ENCODE measurements at places on chromosomes 4 and X.

DNA sequence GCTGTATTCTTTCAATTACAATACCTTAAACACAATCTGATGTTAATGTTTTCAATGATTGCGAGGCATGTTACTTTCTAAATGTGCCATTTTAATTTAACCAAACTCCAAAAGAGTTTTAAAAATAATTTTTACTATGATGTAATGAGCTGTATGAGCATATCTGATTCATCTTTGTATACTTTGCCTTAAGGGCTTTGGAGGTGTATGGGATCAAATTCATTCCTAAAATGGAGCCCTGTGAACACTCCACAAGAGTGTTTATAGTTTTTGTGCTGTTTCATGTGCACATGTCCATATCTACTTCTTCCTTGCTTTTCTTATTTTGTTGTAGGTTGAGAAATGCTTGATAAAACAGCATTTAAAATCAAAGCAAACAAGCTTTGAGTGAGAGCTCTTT, 82.4 kb downstream of the ATP10D start:
- no peak for DNase-seq

DNA sequence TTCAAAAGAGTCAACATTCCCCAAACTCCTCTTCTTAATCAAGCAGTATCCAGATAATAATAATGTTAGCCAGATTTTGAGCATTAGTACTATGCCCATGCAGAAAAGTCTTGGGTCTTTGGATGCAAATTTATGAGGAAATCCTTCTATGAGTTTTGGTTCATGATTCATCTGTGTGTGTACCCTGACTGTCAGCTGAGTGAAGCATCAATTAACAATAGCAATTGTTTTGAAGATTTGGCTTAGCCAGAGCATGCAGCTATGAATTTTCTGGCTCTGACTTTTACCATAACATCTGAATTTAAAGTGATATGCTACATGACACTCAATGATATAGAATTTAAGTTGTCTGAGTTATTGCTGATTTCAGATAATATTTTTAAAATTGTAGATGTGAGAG, 145.8 kb downstream of the KLHL4 start:
- no peak for DNase-seq

DNA sequence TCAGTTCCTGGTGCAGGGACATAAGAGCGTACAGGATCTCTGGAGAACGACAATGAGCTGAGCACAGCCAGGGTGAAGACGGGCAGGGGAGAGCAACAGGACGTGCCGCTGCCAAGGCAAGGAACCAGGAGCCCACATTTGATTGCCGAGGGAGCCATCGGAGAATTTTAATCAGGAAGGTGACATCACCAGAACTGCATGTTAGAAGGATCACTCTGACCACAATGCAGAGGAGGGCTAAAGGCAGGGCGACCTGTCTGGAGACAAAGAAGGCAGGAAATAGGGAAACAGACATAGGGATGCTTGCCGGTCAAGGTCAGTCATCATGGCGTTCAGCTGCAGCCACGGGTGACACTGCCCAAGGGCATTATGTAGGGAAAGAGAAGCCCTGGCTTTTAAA, 81.4 kb downstream of the RBM47 start:
- no peak for DNase-seq

DNA sequence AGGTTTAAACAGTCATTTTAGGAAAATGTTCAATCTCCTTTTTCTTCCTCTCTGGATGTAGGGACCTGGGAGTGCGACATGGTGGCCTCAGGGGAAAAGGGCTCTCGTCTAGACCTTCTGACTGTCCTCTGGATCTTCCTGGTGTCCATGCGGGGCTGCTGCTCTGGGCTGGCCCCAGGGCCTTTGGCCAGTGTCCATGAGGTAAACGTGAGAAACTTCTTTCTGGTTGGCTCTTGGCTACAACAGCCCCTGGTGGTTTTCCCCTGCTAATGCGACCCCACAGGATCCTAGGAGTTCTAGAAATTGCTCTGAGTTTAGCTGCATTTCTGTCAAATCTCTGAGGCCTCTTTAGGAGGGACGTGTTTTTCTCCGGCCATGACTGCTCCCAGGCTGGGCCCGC, 85.7 kb downstream of the MFAP3L start:
- no peak for DNase-seq

- DNase-seq = no peak
Measured at GRCh38 chrX:124931241-124931640, 388.4 kb upstream of the TEX13C start.

- no peak for DNase-seq
Measured at GRCh38 chr4:171710743-171711142, 102.5 kb upstream of the GALNTL6 start.

DNA sequence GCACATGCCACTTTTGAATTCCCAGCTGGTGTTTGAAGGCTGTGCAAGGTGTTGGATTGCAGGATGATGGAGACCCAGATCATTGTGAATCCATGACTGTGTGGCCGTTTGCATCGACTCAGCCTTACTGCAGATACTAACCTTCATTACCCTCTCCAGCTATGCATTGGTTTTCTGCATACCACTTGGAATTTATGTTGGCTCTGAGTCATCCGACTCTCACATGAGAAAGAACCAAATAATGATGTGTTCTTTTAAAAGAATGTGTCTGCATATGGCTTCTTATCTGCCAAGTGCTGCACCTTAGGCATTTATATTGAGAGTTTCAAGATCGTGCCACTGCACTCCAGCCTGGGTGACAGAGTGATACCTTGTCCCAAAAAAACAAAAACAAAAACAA, 106.7 kb upstream of the PRKX start:
- no peak for DNase-seq

- no peak for DNase-seq
Measured at GRCh38 chr4:154586296-154587033, 4.1 kb downstream of the FGA start.

GRCh38 chr4:82017680-82018079, 356.1 kb downstream of the HNRNPD start:
- no peak for DNase-seq

- no peak for DNase-seq
Measured at GRCh38 chr4:187128222-187128621, 404.6 kb upstream of the FAT1 start.

DNA sequence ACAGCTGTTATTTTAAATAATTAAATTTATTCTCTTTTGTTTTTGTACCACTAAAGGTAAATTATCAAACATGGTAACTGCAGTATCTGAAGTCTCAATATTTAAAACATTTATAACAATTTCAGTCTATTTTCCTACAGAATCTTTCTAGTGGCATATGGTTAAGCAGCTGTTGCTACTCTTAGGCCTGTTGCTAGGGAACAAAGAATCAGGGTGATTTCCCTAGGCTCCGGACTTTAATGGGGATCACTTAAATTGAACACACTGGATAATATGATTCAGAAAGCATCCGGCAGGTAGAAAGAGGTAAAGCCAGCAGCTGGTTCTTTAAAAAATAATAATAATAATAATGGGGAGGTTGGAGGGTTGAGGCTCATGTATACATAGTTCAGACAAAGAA, 17.6 kb downstream of the FBXO8 start:
- no peak for DNase-seq

- no peak for DNase-seq
Measured at GRCh38 chrX:39442332-39442731, 641.1 kb downstream of the MID1IP1 start.

DNA sequence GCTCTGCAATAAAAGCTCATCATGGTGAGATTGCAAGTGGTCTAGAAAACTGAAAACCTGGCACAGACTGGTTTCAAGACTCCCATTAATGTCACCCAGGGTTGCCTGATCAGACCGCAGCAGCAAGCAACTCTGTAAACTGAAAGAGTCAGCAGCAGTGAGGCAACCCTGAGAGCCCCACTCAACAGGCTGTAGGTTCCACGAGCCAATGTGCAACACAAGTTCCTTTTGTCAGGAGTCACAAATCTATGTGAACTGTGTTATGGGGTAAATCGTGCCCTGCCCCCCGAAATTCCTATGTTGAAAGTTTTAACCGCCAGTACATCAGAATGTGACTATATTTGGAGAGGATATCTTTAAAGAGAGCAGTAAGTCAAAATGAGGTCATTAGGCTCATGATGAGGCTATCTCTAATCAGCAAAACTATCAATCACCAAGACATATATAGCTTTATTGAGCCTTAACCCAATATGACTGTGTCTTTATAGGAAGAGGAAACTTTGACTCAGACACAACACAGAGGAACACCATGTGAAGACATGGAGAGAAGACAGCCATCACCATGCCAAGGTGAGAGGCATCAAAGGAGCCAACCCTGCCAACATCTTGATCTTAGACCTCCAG, 94.0 kb downstream of the FBXO8 start:
- no peak for DNase-seq

DNA sequence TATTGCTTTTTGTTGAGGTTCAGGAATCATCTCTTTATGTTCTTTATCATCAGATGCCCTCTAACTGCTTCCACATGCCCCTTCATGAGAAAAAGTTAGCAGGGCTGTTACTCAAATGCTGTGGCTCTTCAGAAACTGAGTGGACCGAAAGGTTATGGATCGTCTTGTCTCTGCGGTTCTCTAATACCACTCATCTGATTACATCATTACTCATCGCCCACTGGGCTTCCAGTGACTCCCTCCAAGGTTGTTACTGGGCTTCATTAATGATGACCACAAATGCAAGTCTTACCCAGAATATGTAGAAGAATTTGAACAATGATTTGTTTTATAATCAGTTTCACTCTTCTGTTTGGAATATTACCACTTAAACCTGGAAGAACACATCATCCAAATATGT, 67.7 kb downstream of the RWDD4 start:
- no peak for DNase-seq

GRCh38 chrX:2765549-2765830, 13.7 kb downstream of the XG start:
- DNase-seq = no peak

GRCh38 chr4:82213485-82214417, 160.0 kb downstream of the HNRNPD start:
- no peak for DNase-seq

GRCh38 chr4:79603681-79604080, 195.7 kb upstream of the GK2 start:
- no peak for DNase-seq

GRCh38 chrX:38312436-38312835, 14.9 kb downstream of the RPGR start:
- no peak for DNase-seq

DNA sequence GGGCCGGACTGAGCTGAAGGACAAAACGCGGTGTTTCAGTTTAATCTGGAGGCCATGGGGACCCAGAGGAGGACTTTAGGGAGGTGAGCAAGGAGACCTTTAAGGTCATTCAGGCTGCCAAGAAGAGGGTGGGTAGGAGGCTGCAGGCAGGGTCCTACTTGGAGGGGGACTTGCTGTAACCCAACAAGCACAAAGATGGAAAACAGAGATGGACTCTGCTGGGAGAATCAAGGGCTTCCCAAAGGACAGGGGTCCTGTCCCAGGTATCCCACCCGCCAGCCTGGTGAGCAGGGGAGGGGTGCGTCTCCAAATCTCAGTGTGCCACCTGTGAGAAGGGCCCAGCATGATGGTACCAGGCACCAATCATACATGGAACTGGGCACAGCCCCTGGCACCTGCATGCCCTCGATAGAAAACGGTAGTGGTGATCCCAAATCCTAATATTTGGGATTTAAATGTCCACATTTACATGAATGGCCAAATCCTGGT, 3.9 kb upstream of the HAUS3 start:
- DNase-seq = no peak

DNA sequence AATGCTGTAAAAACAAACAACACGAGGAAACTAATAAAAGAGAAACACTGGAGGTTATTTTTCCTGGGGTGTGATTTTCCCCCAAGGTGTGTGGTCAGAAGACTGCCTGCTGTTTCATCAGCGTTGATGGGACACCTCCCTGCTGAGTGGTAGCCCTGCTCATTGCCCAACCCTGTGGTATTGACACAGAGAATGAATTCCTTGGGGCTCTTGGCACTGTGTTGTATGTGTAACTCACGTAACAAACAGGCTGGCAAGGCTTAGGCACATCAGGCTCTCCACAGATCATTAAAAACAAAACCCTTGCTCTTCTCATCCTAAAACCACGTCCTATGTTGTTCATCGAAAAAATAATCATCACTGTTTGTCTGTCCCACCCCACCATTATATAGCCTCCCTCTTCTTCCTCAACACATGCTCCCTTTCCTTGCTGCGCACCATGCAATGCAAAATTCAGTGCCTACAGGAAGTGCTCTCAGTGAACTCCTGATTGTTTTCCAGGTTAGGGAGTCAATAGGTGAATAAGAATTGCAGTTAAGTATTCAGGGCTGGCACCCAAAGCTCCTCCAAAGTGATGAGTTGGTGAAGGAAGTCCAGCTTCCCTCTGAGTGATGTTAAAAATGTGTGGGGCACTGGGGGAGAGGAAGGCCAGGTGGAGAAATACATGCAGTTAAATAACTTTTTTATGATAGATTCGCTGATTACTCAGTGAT, 11.4 kb upstream of the PUDP start:
- DNase-seq = no peak

GRCh38 chr4:8710946-8711345, 118.4 kb downstream of the CPZ start:
- DNase-seq = no peak

DNA sequence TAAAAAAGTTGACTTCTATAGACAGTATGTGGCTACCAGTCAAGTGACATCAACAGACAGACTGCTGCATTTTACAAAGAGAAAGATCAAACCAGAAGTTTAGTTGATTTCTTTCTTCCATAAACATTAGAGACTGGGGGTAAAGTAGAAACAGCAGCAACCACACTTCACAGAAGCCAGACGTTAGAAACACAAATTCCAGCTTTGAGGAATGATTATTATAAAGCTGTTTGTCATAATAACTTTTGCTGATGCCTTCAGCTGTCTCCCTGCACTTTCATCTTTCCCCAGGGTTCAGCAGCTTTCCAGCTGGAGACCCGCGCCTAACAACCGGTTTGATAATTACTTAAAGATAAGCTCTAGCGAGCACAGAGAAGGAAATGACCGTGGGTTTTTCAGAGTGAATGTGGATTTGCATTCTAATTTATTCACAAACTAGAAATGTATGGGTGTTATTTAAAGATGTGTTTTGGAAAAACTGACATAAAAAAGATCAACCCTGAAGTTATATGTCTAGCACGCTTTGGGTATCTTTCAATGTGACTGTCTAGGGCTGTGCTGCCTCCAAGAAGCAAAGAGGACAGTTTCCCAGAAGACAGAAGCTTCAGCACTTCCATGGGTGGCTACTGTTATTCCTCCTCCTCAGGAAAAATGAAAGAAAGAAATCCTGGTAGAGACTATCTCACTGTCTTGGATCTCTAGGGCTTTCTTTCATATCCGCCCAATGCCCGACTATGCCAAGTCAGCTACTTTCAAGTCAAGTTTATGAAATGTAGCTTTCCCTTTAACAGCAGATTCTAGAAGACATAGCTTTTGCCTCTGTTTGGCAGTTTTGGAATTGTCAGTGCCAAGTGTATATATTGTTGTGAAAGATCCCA, 15.0 kb upstream of the ENAM start:
- no peak for DNase-seq

- DNase-seq = no peak
Measured at GRCh38 chr4:148145475-148145874, 296.7 kb downstream of the NR3C2 start.

GRCh38 chr4:76616526-76616925, 181.5 kb downstream of the SHROOM3 start:
- DNase-seq = no peak

DNA sequence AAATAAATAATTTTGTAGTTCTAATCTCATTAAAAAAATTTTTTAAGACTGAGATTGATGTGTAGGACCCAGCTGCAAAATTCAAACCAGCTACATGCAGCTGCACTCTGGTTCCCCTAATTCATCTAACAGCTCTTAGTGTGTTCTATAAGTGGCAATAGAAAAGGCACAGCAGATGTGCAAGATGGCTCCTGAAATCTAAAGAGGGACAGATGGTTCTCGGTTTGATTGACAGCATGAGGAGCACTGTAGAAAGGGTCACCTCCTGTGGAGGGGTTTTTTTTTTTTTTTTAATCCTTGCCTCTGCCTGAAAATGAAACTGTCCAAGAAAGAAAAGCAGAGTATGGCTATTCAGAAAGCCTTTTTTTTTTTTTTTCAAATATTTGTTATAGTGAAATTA, 16.9 kb upstream of the OCIAD1 start:
- no peak for DNase-seq
